Stimulated activated CD4-positive, alpha-beta T cell treated with anti-CD3 and anti-CD28 coated beads, Interleukin-1b, Interleukin-23, amount 100 ng/mL, for 48 hours (primary cell): ENCODE measurements at places on chromosomes 5 and 9.
A peak's percentile ranks its signal among the peaks of the same experiment; 100 is the strongest.

DNA sequence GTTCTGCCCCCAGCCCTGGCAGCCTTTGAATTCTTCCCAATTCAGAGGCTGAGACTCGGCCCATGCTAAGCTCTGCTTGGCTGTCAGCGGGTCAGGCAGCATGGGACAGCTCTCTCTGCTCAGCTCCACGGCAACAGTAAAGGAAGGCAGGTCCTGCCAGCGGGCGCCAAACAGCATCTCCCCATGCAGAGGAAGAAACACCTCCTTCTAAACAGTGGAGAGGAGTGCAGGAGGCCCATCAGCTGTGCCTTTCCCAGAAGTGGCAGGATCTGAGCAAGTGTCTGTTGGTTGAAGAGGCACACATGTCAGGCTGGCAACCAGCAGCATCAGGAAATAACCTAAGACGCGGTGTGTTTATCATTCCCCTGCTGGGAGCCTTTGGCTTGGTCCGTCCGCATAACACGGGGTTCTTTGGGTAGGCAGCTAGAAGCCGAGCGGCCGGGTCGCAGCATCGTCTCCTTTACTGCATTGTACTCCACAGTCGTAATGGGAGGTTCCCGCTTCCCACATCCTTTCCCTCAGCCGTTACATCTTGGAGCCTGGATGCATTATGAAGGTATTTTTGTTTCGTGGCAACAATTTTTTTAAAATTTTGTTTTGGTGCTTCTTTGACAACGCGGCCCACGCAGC, 42.7 kb upstream of the NCS1 start:
- DNase-seq = peak; percentile 26

DNA sequence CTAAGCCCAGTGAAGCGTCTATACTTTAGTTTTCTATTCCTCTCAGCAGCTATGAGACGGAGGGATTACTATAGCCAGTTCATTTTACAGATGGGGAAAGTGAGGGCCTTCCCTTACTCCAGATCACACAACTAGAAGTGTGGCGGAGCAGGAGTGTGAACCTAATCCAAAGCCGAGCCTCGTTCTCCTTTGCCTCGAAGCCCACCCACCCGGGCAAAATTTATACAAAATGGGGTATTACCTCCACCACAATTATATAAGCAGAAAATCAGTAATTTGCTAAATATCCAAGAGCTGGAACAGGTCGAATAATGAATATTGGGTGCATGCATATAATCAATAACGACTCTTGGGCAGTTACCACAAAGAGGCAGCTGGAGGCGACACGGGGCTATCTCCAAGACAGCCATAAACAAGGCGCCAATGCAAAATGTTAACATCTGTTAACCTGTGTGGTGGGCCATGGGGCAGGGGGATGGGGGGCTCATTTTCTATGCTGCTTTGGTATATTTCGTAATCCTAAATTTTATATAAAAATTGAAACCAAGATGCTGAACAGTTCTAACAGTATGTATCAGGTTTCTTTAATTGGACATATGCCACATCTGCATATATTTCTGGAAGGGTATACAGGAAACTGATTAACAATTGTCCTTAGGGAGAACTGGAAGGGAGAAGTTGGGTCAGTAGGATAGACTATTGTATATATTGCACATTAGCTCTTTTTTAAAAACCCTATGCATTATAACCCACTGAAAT, 1.2 kb upstream of the RNF44 start:
- no peak for DNase-seq

DNA sequence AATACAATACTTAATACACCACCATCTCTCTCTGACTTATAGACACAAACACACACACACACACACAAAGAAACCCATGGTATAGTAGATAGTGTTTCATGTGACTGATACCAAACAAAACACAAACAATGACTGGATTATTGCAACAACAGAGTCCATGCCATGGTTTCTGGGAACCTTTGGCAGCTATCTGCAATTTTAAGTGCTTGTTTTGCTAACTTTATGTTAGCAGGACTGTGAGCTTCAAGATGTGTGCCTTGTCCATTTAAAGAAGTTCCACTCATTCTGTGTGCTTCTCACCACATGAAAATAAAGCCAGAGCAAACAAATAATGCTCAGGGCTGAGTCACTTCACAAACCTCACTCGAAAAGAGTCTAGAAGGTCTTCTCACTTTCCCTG, 15.1 kb upstream of the LURAP1L start:
- no peak for DNase-seq

DNA sequence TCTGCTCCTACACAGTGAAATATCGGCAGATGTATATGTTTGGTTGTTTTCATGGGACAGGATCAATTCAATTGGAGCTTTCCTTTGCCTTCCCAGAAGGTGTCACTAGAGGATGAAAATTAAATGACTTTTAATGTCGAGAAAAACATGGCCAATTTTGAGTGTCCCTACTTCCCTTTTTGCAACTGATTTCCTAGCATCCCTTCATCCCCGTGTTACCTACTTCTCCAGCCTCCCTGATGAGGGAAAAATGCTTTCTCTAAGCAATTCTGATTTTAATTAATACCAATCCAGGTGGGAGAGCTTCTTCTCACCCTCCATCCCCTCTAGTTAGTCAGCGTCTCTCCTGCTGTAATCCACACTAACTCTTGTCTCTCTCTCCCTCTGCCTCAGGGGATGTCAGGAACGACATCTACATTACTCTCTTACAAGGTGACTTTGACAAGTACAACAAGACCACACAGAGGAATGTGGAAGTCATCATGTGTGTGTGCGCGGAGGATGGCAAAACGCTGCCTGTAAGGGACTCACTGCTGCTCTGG, 64.9 kb downstream of the DOCK2 start:
- DNase-seq = no peak

DNA sequence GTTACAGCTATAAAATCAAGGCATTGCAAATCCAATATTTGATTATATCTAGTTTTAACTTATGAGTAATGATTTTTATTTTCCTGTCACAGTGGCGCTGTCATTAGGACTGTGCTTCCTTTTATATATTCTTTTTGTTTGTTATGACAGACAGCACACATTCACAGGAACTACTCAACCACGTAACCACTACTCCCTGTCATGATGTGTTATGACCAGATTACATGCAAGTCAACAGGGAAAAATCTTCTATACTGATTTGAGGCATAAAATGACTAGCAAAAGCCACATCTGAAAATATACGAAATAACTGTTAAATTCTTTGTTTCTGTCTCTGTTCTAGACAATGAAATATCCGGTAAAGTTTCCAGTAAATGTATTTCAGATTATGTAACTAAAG, 25.4 kb downstream of the SREK1 start:
- no peak for DNase-seq

DNA sequence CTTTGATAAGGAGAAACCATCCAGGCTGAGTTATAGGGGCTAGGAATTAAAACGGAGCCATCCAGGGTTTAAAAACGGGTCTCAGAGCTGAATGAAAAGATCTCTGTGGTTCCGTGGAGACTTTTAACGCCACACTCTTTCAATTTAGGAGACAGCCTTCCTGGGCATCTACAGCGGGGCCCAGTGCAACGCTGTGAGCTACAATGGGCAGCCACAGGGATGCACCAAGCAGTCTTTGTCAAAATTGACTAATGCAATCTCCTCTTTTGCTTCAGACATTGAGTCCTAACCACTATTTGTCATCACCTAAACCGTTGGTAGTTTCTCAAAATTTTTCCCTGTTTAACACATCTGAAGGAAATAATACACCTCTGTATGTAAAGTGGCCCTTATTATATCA, 96.6 kb upstream of the ABCA1 start:
- no peak for DNase-seq
